OCI-LY7 (cell line): ENCODE measurements at places on chromosomes 11 and 22.
A peak's percentile ranks its signal among the peaks of the same experiment; 100 is the strongest.

DNA sequence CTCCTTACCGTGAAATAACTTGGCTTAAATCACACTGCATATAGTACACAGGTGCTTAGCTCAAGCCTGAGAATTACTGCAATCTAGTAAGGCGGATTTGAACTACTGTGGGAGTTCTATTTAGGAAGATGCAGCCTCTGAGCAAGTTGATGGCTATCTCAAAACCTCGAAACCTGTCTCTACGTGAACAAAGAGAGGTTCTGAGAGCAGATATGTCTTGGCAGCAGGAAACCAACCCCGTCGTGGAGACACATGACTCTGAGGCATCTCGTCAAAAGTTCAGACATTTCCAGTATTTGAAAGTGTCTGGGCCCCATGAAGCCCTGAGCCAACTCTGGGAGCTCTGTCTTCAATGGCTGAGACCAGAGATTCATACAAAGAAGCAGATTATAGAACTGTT lies 5.9 kb downstream of the ZNF215 start:
- DNase-seq, result no peak

DNA sequence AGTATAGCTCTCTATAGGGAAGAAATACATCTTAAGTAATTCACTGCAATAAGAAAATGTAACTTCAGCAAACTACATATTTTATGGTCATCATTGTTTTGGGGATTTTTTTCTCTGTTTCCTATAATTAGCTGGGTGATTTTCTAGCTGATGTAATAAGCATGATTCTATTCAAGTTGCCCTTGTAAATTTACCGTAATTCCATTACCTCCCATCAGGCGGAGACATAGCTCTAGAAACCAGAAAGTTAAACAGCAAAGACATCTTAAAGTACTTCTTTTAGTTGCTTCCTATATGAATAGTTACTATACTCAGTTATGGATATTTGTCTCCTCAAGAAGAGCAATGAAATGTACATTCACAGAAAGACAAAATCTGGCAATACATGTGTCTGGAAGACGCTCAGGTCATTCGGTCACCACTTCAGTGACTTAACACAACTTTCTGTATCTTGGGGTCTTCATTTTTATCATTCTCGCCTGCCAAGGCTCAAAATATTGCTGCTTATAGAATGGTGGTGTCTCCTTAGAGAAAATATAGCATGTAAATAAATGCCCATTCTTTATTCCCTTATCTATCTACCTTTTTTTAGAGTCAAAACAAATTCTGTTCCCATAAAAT lies 239.9 kb upstream of the ZC3H12C start:
- peak; percentile 47 for DNase-seq

GRCh38 chr11:4830909-4831308 lies 9.8 kb downstream of the OR51F2 start:
- DNase-seq, result no peak

GRCh38 chr22:45226503-45227186 lies 14.0 kb downstream of the KIAA0930 start:
- no peak for DNase-seq

- no peak for DNase-seq
These were observed 164.0 kb upstream of the PDGFD start for GRCh38 chr11:104327861-104328511.
